RPMI7951 (cell line): ENCODE measurements at places on chromosomes 13 and 19.
A peak's percentile ranks its signal among the peaks of the same experiment; 100 is the strongest.

- no peak for DNase-seq
Observed at GRCh38 chr13:38897521-38897920, 93.1 kb downstream of the STOML3 start.

DNA sequence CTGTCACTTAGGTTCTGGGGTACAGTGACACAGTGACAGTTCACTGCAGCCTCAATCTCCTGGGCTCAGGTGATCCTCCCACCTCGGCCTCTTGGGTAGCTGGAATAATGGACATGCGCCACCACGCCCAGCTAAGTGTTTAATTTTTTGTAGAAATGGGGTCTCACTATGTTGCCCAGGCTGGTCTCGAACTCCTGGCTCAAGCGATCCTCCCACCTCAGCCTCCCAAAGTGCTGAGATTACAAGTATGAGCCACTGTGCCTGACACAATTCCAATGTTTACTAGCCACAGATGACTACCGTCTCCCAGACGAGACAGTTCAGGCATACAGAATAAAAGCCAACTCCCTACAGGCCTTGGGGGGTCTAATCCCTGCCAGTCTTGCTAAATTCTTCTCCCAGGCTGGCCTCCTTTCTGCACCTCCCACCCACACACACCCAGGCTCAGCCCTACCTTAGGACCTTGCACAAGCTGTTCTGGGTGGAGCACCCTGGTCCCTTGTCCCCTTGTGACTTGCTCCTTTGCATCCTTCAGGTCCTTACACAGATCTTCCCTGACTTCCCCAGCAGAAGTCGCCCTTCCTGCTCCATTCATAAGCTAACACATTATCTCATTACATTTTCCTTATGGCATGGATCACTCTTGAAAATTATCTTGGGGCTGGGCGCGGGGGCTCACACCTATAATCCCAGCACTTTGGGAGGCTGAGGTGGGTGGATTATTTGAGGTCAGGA, 106.4 kb downstream of the INSR start:
- no peak for DNase-seq

- DNase-seq, result no peak
Observed at GRCh38 chr19:1520203-1520780, 3.6 kb upstream of the PLK5 start.

DNA sequence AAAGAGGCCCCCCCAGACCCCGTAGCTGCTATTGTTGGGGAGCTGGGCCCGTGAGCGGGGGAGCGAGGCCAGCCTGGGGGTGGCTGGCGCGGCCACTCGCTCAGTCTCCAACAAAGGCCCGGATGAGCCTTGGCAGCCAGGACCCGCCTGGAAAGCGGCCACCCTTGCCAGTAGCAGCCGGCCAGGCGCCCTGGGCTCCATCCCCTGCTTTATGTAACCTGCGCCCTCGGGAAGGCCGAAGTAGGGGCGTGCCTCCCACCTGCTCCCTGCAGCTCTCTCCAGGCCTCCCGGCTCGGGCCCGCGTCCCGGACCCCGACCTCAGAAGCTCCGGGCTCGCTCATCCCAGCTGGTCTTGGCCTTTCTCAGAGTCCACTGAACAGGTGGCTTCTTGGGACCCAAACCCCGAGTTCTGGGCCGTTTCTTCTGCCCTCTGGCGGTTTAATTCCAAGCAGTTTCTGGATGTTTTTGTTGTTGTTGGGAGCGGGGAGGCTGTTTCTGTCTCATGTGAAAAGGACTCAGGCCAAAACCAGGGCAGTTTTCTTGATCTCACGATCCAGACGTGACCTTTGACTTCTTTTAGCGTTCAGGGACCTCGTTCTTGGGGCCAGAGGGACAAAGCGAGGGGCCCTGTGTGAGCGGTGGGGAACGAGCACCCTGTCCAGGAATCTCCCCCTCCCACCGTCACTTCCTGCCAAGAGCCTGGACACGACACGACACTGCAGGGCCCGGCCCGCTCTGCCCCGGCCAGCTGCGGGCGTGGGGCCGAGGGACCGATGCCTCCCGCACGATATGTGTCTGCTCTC, 1.2 kb downstream of the CDC34 start:
- peak; percentile 64 for DNase-seq

DNA sequence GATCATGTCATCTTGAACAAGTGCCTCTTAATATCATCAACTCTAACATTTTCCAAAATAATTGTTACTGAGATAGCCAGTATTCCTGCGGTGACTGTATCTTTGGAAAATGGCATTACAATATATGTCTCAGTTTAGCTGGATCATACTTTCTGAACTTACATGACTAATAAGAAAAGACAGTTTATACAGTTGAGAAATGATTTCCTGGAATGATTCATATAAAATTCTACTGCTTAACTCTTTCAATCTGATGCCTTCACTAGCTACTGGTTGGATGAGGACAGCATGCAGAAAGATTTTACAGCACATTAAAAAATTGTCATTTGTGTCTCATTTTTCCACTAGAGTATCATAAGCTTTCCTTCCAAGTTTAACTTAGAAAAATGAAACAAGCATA, 302.1 kb downstream of the PCDH17 start:
- DNase-seq, result no peak

DNA sequence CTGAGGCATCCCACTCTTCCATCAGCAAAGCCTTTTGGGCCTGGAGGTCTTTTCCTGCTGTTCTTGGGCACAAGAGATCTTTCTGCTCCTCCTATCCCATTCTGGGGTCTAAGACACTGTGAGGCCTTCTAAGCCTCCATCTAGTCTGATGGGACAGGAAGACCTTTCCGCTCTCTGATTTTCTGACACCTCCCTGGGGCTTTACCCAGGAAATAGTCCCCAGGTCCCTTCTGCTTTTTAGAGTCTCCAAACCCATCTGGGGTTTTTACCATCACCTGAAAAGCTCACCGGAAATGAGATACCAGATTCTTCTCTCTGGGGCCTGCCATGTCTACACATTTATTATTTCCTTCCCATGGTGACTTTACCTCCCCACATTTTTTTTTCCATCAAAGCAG, 21.1 kb downstream of the CLEC17A start:
- no peak for DNase-seq

DNA sequence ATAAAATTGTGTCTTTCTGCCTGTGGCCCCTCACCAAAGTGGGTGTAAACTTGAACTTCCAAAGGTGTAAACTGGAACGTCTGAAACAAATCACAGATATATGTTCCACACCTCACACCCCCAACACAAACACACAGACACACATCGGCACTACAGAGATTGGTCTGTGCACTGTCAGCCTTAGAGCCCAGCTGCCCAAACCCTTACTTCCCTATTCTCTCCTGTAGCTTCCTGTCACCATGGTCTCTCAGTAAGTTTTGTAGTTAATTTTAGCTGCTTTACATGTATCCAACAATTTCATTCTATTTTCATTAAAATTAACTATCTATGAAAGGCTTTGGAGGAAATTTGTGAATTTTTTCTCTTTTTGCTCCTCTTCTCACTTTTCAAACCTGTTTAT, 5.4 kb downstream of the TM9SF2 start:
- DNase-seq, result no peak

GRCh38 chr13:109728791-109729731, 57.3 kb downstream of the IRS2 start:
- peak; percentile 21 for DNase-seq

GRCh38 chr19:8596168-8596567, 14.3 kb downstream of the ADAMTS10 start:
- DNase-seq, result no peak

DNA sequence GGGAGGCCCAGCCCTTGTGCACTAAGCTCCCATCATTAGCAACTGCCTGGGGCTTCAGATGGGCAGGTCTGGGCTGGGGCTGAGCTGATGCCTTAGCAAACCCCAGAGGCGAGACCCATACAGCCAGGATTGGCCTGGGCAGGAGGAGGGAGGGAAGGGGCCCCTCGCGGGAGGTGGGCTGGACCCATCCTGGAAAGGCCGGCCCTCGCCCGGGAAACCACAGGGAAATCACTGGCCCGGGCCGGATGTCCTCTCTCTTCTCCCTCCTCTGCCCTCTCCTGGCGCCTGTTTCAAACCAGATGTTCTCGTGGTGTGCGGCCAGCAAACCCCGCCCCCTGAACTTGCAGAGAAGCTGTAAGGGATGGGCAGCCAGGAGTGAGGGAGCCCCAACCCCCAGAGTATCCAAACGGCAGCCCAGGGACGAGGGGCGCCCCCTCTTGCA, 43.1 kb downstream of the TMEM255B start:
- DNase-seq, result peak; percentile 87

GRCh38 chr19:35134601-35135242, at the start of gene LGI4:
LGI4 (minus strand) TSS chr19:35135059; CDS start chr19:35134680, 379 bp downstream.
- no peak for DNase-seq

DNA sequence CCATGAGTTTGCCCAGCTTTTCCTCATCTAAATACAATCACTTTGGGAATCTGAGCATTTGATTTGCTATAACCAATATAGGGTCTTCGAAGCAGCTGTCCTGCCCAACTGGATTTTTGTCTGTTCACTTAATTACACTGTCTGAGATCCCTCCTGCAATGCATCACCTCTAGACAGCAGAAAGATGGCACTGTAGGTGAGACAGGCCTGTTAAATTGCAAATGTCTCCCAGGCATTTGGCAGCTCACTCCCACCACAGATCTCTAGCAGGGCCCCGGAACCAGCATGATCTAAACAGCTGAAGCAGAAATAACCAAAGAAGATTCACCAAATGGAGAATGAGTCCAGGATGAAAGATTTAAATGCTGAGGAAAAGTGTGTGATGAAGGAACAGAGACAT, 41.9 kb upstream of the SERPINE3 start:
- DNase-seq, result no peak

- no peak for DNase-seq
Observed at GRCh38 chr13:111864566-111864965, 202.4 kb upstream of the SOX1 start.

DNA sequence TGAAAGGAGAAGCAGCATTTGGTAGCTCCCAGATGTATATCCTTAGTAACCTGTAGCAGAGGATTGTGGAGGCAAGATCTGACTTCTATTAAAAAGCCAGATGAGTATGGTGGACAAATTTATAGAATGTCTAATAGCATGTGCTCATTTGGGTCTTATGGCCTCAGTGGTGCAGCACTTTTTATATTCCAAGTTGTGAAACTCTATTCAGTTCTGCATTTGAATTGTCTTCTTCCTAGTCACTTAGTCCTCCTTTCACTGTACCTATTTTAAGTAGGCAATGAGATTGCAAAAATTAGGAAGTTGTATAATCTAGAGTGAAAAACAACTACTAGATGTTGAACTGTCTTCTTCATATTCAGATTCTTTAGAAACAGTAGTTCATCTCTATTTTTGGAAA, 412.5 kb upstream of the PCDH9 start:
- no peak for DNase-seq

- peak; percentile 99 for DNase-seq
Observed at GRCh38 chr19:50657712-50658440, 8.6 kb downstream of the C19orf81 start.

DNA sequence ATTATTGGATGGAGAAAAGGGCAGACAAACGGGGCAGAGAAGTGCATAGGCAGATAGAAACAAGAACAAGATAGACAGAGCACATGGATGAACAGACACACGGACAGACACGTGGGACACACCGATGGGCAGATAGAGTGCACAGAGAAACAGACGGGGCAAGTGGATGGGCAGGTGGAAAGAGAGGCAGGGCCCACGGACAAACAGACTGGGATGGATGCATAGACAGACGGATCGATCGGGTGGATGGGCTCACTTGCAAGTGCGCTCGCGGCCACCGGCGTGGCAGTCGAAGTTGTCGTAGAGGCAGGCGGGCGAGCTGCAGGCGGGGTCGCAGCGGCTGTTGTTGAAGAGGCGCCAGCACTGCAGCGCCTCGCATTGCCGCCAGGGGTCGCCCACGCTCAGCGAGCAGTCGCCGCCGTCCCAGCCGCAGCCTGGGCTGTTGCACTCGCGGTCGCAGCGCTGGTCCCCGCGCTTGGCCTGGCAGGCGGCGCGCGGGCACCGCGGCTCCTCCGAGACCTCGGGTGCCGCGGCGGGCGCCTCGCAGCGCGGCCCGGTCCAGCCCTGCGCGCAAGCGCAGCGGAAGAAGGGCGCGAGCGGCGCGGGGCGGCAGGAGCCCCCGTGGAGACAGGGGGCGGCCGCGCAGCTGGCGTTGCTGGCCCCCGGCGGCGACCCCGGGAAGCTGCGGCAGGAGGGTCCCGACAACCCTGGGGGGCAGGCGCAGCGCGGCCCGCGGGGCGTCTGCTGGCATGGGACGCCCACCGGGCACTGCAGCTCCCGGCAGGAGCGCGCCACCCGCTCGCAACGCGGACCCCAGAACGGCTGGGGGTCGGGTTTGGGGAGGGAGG, 23.3 kb downstream of the NOTCH3 start:
- DNase-seq, result peak; percentile 76

DNA sequence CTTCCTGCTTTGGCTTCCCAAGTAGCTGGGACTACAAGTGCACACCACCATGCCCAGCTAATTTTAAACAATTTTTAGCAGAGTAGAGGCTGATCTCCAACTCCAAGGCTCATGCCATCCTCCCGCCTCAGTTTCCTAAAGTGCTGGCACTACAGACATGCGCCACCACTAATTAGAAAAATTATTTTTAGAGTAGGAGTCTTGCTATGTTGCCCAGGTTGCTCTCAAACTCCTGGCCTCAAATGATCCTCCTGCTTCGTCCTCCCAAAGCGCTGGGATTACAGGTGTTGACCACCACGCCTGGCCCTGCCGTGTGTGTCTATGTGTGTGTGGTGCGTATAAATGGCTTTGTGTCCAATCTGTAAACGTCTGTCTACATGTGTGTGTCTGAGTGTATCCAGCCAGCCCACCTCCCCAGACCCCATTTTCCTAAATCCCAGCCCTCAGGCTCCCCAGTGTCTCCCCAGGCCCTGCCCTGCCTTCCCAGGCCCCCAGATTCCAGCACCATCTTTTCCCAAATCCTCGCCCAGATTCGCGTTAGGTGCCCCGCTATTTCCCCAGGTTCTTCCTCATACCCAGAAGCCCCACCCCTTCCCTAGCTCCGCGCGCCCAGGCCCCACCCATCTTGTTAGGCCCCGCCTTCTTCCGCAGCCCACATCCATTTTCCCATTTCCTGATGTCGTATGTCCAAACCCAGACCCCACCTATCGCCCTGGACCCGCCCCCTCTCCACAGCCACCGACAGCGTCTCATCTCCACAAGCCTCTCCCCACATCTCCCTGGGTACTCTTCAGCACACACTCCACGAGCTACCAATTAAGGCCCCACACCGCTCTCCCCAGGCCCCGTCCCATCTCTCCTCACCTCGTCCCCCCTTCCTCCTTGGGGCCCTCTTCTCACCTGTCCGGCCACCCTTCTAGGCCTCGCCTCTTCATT, 24.9 kb downstream of the SLC8A2 start:
- DNase-seq, result peak; percentile 26

GRCh38 chr13:42680748-42681147, 100.6 kb upstream of the FAM216B start:
- no peak for DNase-seq

DNA sequence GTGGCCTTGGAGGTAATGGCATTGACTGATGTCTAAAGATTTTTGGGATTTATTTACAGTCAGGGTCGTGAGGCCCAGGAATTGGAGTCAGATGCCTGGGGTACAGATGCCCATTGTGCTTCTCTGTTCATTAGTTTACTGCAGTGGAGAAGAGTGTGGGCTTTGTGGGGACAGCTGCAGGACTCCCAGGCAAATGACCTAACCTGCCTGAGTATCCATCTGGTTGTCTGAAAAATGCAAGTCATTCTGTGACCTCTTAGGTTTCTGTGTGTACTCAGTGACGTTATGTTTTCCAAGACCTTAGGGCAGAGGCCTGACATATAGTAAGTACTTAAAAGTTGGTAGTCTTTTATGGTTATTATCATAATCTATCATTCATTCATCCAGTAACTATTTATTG, 60.5 kb downstream of the SPATA13 start:
- DNase-seq, result no peak
